ENCODE measurements at places on chromosomes 4 and X.

- DNase-seq = no peak
These were observed 1.7 kb upstream of the MAGEH1 start for GRCh38 chrX:55450259-55450658.

GRCh38 chr4:119728692-119729593, 100.3 kb upstream of the PDE5A start:
- no peak for DNase-seq

DNA sequence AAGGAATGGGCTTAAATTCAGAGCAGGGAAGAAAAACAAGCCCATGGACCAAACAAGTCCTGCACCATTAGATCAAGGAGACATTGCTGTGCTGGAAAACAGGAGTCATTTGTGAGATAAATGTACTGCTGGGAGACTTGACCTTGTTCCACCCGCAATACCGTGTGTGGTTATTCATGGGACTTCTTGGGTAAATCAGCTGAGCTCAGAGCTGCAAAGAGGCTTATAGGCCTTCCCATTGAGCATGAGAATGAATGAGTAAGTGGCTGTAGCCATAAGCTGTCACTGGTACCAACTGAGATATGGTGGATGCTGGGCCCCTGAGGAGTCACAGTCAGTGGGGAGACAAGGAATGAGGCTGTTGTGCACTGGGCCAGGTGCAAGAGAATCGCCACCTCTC, 2.3 kb upstream of the CYTL1 start:
- DNase-seq = no peak

DNA sequence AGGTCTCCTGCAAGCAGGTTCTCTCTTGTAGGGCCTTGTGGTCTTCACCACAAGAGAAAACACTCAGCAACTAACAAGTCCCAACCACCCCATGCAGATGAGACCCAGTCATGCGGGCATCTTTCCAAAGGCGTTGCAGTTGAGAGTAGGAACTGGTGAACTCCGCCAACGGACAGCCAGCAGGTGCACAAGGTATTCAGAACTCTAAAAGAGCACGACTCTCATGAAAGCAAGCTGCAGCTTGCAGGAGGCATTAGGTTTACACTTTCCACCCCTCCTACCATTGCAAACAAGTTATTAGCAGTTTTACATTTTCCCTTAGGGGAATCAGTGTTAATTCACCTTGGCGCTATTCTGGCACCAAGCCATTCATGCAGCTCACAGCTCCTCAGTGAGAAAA, 173.4 kb upstream of the KIT start:
- no peak for DNase-seq

GRCh38 chr4:141511055-141511454, 125.3 kb upstream of the IL15 start:
- no peak for DNase-seq

DNA sequence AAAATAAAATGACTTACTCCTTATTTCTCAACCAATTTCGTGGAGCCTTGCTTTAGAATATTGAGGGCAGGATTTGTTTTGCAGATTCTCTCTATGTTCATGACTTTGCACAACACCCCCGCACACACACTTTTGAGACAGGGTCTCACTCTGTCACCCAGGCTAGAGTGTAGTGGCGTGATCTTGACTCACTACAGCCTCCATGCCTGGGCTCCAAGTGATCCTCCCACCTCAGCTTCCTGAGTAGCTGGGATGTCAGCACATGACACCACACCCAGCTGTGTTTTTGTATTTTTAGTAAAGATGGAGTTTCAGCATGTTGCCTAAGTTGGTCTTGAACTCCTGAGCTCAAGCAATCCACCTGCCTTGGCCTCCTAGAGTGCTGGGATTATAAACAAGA, 12.0 kb downstream of the CT47C1 start:
- DNase-seq = no peak

GRCh38 chrX:108420481-108420880, 17.7 kb downstream of the COL4A6 start:
- no peak for DNase-seq

DNA sequence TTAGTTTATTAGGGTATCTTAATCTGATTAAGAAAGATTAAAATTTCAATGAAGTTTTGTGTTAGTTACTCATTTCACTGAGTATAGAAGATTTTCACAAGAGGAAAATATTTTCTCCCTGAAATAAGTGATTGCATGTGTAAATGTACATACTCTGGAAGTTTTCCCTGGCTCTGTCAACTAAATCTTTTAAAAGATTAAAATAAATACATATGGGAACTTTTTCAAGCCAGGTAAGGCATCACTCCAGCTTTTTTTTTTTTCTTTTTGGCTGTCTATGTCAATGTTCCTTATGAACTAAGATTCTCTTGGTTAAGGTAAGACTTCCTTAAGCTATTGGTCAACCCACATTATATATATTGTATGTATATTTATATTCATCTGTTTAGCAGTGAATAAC, 117.6 kb downstream of the CBR4 start:
- no peak for DNase-seq

DNA sequence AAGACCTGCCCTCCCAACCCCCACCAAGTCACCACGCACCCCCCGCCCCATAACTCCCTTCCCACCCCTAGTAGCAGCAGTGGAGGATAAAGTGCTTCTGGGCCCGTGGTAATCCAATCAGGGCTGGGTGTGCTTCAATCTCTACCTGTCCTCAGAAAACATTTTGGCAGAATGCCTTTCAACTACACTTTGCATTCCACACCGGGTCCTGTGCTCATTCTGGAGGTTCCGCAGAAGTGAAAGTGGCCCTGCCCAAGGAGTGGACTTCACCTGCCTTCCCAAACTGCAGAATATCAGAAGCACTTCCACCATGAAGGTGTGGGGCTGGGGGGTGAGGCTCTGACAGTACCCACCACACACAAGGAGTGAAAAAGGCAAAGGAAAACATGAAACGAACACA, 322.3 kb downstream of the DHX15 start:
- no peak for DNase-seq

- no peak for DNase-seq
These were observed 71.6 kb downstream of the PPARGC1A start for GRCh38 chr4:23818097-23818885.

DNA sequence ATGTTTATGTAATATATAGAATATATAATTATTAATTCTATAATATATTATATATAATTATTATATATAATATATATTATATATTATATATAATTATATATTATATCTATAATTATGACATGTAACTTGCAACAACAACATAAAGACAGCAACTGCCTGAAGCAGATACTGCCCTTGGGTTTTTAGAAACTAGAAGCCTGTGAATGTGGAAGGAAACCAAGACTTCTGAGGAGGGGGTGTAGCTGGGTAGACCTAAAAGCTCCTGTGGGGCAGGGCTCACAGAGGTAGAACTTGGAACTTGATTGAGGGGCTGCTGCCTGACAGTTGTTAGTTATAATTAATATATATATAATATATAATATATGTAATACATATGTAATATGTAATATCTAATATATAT, 167.2 kb upstream of the SLIT2 start:
- DNase-seq = no peak

DNA sequence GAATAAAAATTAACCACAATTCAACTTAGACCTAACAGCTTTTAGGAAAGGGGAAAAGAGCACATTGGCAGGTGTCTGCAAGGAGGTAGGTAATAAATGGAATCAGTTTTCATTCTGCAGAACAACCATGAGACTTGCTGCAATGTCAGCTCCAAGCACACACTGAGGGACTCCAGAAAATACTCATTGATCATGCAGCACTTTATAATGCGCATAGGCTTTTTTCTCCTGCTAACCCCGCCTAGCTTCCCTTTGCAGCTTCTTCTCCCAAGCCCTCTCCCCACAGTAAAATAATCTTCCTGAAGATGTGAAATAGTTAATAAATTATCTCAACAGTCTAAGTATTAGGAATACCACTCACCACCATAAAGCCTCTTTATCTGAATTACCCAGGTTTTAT, 36.9 kb downstream of the ANKRD17 start:
- DNase-seq = no peak

DNA sequence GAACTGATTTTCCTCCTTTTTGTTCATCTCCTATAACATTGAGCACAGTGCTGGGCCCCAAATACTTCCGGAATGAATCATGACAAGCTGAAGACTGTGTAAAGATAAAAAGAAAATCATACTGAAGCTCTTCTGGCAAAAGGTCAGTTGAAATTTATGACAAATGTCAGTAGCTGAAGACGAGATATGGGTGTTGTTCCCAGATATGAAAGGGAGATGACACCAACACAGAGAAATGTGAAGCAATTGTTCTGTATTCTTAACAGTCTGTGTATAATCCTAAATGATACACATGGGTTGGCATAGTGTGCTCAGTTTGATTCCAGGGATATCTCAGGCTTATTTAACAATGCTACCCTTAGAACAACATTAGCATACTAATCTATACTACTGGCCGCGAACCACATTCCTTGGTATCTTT, 170.5 kb upstream of the PITX2 start:
- DNase-seq = no peak

DNA sequence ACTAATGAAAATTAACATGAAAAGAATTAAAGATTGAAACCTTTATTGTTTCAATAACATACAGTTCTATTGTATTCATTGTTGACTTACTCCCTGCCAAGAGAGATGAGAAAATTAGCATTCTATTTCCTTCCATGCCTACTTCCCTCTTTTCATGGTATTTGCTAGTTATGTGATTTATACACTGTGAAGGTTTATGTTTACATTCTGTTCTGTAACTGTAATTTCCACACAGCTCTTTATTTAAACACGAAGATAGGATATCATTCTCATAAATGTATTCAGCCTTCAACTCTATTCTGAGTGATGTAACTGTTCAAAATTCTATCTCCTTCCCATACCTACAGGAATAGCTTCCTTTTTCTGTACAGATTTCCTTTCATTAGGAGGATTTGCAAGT, 6.6 kb downstream of the CCDC110 start:
- DNase-seq = no peak

DNA sequence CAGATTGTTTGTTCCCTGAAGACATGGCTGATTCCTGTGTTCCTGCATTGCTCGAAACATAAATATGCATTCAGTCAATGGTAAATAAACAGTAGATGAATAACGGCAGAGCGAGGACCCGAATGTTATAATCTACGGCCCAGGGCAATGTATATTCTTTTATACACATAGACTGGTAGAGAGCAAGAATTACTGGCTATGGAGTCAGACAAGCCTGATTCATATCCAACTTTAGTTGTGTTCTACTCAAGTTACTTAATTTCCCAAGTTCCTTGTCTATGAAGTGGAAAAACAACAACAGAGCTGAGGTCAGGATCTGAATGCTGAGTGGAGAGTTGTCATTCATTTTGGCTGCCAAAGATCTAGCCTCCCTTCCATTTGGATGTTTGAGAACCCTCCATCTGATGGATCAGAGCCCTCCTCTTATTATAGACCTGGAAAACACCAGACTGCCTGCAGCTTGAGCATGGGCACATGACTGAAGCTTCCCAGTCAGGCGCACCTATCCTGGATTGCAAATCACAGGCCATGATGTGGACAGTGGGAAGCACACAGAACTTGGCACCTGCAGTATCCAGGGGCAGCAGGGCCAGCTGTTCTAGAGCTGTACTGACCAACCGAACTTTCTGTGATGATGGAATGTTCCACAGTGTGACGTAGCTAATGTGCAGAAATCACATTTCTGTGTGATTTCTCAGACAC, 80.1 kb downstream of the FAM184B start:
- DNase-seq = no peak

DNA sequence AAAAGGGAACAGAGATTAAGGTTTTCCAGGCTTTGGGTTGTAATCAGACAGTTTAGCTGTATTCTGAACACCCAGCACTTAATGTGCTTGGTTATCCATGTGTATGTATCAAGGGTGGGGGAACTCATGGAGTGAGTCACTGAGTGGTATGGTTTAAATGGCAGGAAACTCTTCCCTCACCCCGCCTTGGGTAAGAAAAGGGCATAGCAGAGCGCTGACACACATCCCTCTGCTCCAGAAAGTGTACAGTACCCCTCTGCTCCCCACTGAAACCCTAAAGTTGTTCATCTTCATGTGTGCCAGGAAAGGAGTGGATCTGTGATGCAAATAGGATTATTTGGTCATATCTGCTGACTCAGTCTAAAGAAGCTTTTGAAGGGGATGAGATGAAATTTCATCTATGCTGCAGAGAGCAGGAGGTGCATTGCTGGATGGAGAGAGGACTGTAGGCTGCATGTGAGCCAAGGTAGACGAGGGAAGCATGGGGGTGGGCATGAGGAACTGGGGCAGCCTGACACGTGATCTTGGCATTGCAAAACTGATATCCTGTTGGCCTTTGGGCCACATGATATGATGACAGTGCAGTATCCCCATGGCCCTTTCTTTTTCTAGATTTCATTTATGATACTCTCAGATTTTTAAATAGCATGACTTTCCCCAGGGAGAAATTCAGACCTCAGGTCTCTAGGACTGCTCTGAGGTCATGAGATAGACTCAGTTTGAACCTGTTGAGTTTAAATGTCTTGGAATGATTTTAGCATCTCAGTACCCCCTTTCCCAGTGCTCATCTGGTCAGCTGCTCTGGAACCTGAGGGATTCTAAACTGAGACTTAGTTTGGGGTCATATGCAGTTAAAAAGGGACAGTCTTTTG, 84.8 kb downstream of the TMEM164 start:
- no peak for DNase-seq

- no peak for DNase-seq
These were observed 311.9 kb downstream of the DHRSX start for GRCh38 chrX:2188840-2189239.

GRCh38 chrX:49067285-49068120, 6.3 kb downstream of the PRAF2 start:
- DNase-seq = no peak

- no peak for DNase-seq
These were observed 68.2 kb downstream of the NYX start for GRCh38 chrX:41515376-41515775.

GRCh38 chrX:109281483-109282275, 200.2 kb downstream of the GUCY2F start:
- no peak for DNase-seq

DNA sequence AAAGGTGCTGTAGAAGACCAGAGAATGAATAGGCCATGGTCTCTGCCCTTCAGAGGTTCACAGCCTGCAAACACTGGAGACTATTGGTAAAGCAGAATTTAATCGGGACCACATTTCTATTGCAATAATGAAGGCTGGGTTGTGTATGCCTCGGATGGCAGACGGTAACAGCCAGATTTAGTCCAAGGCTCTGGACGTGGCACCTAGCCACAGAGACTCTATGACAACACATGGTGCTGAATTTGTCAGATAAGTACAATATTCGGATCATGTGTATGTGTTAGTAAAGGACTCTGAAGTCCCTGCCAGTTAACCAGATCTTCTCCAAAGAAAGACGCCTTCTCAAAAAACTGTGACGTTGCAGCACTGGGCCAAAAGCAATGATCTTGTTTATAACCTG, 129.0 kb downstream of the DCTD start:
- DNase-seq = no peak

GRCh38 chrX:2627272-2627867, 63.7 kb upstream of the CD99 start:
- no peak for DNase-seq

DNA sequence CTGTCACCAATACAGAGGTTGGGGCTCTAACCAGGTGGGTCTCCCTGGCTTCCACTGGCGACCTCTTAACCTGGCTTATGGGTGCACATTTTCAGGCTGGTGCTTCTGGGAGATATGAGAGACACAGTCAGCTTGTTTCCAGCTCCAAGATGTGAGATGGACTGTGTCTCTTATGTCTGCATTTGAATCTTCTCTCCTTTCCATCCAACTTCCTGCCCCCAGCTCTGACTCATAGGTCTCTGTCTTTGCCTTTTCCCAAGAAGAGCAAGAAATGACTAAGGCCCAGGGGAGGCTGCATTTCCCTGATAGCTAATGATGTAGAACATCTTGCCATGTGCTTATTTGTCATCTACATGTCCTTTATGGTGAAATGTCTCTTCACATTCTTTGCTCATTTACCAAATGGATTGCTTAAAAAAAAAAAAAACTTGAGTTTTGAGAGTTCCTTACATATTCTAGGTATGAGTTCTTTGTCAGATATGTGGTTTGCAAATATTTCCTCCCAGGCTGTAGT, 3.2 kb upstream of the UXT start:
- DNase-seq = no peak

Data from stimulated activated CD8-positive, alpha-beta memory T cell treated with anti-CD3 and anti-CD28 coated beads, Interleukin-15, amount 100 ng/mL, for 4 hours (primary cell).